ENCODE measurements at places on chromosomes 5 and 9. TPM values are rescaled to one million over a fixed set of nuclear protein-coding genes. Genes with fewer than 3 reads are reported as not detected.

Gene PCDHA5
- total RNA-seq = 1.0 TPM

- no peaks in the 10 kb centered on the region for H3K27me3 ChIP-seq
- no peaks in the 10 kb centered on the region for H3K4me1 ChIP-seq
- H3K36me3 ChIP-seq = no peaks in the 10 kb centered on the region
Observed at GRCh38 chr9:71353720-71354119, 232.3 kb upstream of the TRPM3 start.

Gene LCN1
- total RNA-seq = not detected

Gene ADGRD2
- not detected for total RNA-seq

DNA sequence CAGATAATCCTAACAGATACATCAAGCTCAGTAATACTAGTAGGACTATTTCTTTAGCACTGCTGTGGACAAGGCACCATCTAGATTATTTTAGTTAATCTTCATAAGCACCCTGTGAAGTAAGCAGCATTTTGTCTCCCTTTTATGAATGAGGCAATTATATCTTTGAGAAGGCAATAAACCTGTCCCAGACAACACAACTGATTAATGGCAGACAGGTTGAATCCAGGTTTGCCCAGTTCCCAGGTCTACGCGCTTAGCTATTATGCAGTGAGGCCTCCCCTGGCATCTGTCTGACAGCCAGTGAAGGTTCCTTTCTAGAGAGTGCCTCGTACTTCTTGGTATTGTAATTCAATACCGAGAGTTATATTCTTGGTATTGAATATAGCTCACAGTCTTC is 9.7 kb upstream of the LVRN start:
- H3K4me1 ChIP-seq = peaks cover 3% of the 10 kb centered on the region
- no peaks in the 10 kb centered on the region for H3K27me3 ChIP-seq
- DNase-seq = no peak
- no peak overlapping the region for H3K4me3 ChIP-seq

- no peak for DNase-seq
- no peak overlapping the region for H3K4me3 ChIP-seq
- peaks cover 89% of the 10 kb centered on the region for H3K27me3 ChIP-seq
- H3K36me3 ChIP-seq = peaks cover 15% of the 10 kb centered on the region
- no peak overlapping the region for H3K27ac ChIP-seq
Observed at GRCh38 chr9:21967169-21967568, 27.0 kb downstream of the CDKN2A start.

- no peak overlapping the region for H3K27ac ChIP-seq
- H3K4me3 ChIP-seq = no peak overlapping the region
- no peaks in the 10 kb centered on the region for H3K36me3 ChIP-seq
Observed at GRCh38 chr9:106038266-106039001, 344.1 kb downstream of the TMEM38B start.

DNA sequence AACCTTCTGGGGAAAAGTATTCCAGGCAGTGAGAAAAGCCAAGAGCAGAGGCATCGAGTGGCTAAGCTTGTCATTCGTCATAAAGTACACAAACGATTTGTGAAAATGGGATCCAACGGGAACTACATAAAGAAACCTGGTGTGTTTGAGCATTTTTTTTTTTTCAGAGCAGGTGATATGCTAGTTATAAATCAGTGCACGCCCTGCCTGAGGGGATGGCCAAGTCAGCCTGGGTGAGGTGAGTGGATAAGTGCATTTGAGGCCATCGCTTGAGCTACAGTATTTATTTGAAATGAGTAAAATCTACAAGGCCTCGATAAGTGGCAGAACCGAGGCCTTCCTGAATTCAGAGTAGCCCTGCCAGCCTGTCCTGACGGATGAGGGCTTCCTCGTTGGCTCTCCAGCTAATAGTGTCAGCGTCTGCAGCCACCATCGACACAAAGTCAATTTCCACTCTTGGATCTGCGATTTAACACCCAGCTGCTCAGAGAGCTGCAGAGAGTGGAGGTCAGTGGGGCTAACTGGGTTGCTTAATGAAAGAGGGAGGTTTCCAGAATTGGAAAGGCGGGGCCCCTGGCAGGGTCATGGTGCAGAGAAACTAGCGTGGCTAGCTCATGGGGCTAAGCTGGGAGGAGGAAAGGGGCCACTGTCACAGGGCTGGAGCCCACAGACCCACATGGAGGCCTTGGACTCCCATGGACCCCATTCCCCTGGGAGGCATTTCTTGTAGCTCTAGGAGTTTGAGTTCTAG is 27.3 kb downstream of the PPARGC1B start:
- no peak for DNase-seq
- no peaks in the 10 kb centered on the region for H3K36me3 ChIP-seq
- H3K4me1 ChIP-seq = peaks cover 27% of the 10 kb centered on the region
- no peak overlapping the region for H3K4me3 ChIP-seq
